Mesangial cell (primary cell): ENCODE measurements at places on chromosomes 3 and 15. TPM values are rescaled to one million over a fixed set of nuclear protein-coding genes. Genes with fewer than 3 reads are reported as not detected.

Gene NPAP1
- not detected in 2 replicates for total RNA-seq

Gene GABRR3
- total RNA-seq = not detected in 2 replicates

Gene SEMA3F
- total RNA-seq = 23.8 and 42.1 TPM in 2 replicates

Gene SLC22A13
- total RNA-seq = 0.13 and 0.16 TPM in 2 replicates

Gene ALS2CL
- 3.3 and 7.7 TPM in 2 replicates for total RNA-seq

Gene SV2B
- not detected in 2 replicates for total RNA-seq

Gene ASB14
- total RNA-seq = not detected in 2 replicates

Gene SERPINI1
- 0.89 and 0.98 TPM in 2 replicates for total RNA-seq

Gene DPPA2
- not detected in 2 replicates for total RNA-seq
